ENCODE measurements at places on chromosomes 4 and X.

DNA sequence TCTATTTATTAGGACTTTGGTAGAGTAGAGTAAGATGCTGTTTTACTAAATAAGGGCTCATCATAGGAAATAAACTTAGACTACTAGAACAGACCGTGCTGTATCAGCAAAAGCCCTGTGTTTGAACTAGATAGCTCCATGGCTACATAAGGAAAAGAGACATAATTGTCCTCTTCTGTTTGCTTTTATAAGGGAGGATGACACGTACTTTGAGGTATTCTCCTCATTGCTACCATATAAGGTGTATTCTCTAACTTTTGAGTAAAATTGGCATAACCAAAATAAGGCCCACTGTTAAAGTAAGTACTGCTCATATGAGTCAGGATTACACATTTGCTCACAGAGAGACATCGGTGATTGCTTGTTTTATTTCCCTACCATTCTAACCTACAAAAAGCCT, 64.3 kb downstream of the PDLIM5 start:
- no peak for DNase-seq

GRCh38 chrX:41684138-41684537, 4.6 kb upstream of the GPR34 start:
- DNase-seq = no peak

DNA sequence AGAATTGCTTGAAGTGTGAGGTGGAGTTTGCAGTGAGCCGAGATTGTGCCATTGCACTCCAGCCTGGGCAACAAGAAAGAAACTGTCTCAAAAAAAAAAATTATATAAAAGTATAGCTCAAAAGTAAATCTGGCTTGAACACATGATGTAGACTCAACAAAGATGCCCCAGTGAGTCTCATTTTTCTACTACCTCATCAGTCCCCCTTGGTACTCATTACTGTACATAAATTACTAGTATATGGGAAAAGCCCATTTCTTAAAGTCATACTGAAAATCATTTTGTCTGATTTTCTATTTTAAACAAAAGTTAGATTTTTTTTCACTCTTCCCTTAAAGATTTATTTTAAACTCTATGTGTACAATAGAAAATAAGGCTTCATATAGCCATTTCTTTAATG, 39.2 kb downstream of the FAM241A start:
- no peak for DNase-seq

- DNase-seq = no peak
These were observed 692.5 kb downstream of the CENPC start for GRCh38 chr4:66852843-66853242.

DNA sequence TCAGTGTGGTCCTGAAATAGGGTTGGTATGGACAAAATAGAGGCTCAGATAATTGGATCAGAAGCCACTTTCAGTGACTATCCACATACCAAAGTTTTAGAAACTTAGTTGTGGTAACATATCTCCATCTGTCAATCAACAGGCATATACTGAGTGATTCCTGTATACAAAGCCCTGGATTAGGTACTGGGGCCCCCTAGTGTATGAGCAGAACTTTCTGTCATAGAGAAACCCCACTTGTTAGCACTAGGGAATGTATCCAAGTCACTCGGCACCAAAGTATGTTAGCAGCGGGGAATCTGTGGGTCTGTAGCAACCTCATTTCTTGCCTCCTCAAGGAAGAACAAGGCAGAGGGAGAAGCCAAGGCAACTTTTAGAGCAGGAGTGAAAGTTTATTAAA, 50.7 kb downstream of the MAP7D3 start:
- DNase-seq = no peak

GRCh38 chr4:63296773-63297172, 1112.5 kb downstream of the TECRL start:
- DNase-seq = no peak

- no peak for DNase-seq
These were observed 30.8 kb downstream of the NOP14 start for GRCh38 chr4:2932321-2932950.

GRCh38 chr4:124943145-124943889, 230.8 kb upstream of the ANKRD50 start:
- DNase-seq = no peak

GRCh38 chr4:86250619-86251018, 109.2 kb downstream of the MAPK10 start:
- DNase-seq = no peak

DNA sequence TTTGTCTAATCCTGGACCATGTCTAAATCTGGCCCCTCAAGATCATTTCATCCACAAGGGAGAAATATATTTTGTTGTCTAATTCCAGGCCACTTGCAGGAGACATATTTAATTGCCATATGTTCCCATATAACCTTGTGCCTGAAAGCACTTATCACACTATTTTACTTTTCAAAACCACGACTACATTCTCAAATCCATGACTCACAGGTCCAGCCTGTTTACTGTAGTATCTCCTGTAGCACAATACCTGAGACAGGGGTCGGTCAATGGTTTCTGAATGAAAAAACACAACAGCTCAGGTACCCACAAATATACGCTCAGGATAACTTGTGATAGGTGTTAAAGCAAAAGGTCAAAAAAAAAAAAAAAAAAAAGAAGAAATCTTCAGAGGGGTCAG, 60.9 kb downstream of the SEC24D start:
- no peak for DNase-seq
